ENCODE measurements at places on chromosomes 5 and 9.

- no peak overlapping the region for H3K27ac ChIP-seq
- no peak for DNase-seq
- H3K4me3 ChIP-seq: no peak overlapping the region
Observed at GRCh38 chr5:69004676-69005075, 89.1 kb upstream of the SLC30A5 start.

DNA sequence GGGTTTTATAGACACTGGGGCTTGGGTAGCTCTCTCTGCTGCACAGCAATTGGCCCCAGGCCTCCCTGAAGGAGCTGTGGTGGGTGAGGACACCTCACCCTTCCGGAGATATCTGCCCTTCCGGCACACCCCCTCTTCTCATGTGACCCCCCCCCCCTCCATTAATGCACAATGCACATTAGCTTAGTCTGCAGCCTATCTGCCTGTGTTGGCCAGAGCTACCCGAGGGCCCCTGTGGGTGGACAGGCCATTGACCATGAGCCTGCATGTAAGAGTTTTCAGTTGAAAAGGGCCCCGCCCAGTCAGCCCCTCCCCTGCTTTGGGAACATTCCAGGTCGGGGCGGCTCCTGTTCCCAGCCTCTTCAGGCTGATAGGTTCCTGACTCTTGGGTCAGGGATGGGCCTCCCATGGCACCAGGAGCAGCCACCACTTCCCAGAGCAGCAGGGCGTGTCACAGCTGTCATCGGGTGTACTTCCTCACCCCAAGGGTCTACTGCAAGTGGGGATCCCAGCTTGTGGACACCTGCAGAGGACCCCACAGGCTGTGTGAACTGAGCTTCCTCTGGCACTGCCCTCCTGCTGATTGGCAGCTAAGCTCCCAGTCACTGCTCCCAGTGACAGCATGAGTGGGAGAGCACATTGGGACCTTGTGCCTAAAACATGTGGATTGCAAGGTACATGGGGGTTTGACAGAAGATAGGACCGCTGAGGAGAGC lies 17.8 kb downstream of the PHF2 start:
- peaks cover 18% of the 10 kb centered on the region for H3K4me1 ChIP-seq
- no peaks in the 10 kb centered on the region for H3K36me3 ChIP-seq
- H3K27ac ChIP-seq: no peak overlapping the region
- no peaks in the 10 kb centered on the region for H3K27me3 ChIP-seq
- no peak overlapping the region for H3K4me3 ChIP-seq

DNA sequence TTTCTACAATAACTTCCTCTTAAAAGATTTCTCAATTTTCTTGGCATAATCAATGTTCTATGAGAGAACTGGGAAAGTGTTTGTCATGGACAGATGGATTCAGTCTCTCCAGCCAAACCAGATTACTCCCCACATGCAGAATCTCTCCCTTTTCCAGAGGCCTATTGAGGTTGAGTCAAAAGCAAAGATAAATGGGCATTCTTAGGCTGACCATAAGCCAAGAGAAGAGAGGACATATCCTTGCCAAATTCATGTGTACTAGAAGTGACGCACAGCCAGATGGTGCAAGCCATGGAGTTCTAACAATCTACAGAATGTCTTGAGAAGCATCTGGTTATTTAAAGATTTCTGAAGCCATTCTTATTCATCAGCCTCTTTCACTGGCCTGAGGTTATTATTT lies 2115.0 kb downstream of the MAT2B start:
- no peaks in the 10 kb centered on the region for H3K27me3 ChIP-seq
- no peaks in the 10 kb centered on the region for H3K36me3 ChIP-seq
- H3K4me3 ChIP-seq: no peak overlapping the region
- no peak overlapping the region for H3K27ac ChIP-seq
- H3K4me1 ChIP-seq: peaks cover 9% of the 10 kb centered on the region
- DNase-seq: no peak

- peaks cover 43% of the 10 kb centered on the region for H3K4me1 ChIP-seq
- H3K27me3 ChIP-seq: no peaks in the 10 kb centered on the region
- H3K27ac ChIP-seq: no peak overlapping the region
- H3K4me3 ChIP-seq: no peak overlapping the region
- DNase-seq: no peak
Observed at GRCh38 chr5:74624501-74624900, 16.0 kb downstream of the ENC1 start.

DNA sequence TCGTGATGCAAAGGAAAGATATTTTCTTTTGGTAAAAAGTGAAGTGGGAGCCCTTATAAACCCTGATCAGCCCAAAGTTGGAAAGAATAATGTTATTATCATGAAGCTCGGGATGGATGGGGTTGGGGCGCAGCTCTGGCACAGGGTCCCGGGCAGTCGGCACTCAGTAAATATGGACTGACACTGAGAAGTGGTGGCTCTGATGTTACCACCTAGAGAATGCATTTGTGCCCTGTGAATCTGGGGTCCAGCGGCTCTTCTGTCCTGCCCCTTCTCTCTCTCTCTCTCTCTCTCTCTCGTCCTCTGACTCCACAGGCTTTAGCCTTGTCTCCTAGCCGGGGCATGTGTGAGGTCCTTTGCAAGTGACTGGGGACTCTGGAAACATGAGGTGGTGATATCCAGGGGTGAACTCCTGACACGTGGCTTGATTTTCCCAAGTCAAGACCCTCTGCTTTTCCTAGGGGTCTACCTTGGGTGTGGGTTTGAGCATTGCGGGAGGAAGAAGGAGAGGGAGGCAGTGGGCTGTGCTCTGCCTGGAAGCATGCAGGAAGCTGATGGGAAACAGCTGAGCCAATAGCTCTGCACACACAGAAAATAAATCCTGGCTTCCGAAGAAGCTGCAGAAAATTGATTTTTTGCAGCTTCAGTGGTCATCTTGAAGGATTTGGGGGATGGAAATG lies 162.7 kb downstream of the MACROH2A1 start:
- H3K27me3 ChIP-seq: no peaks in the 10 kb centered on the region
- H3K27ac ChIP-seq: no peak overlapping the region
- no peak overlapping the region for H3K4me3 ChIP-seq
- DNase-seq: no peak

- no peaks in the 10 kb centered on the region for H3K36me3 ChIP-seq
- no peak overlapping the region for H3K4me3 ChIP-seq
- H3K27me3 ChIP-seq: no peaks in the 10 kb centered on the region
- H3K4me1 ChIP-seq: peaks cover 42% of the 10 kb centered on the region
Observed at GRCh38 chr9:129586685-129587084, 34.2 kb downstream of the C9orf50 start.

DNA sequence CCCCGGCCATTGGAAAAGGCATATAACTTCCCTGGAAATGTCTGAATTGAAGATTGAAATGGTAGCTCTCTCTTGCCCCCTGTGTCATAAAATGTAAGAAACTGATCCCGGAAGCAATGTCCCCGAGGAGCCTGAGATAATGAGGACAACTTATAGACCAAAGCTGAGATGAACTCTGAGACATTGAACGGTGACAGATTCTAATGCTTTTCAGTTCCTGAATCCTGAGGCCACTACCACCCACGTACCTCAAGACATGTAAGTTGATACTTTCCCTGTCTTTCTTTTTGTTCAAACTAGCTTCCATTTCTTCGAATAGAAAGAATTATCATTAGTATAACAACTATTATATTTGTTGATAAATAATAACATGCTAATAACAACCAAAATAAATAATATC lies 51.0 kb downstream of the KIF4B start:
- no peaks in the 10 kb centered on the region for H3K36me3 ChIP-seq
- peaks cover 21% of the 10 kb centered on the region for H3K27me3 ChIP-seq
- DNase-seq: no peak

DNA sequence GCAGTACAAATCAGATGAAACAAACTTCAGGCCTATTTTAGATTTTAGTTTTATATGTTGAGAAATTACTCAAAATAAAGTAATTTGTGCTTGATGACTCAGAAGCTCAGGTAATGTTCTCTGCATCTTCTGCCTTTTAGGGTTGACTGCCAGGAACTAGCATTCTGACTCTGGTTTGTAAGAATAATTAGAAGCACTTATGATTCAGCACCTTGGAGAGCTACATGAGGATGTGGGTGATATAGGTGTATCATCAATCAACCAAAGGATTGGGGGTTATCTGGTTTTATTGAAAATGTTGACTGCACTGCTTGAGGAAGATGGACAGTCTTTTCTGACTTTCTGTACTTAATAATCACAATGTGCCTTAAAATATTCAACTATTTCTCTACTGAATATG lies 118.7 kb upstream of the SGCD start:
- H3K27me3 ChIP-seq: peaks cover 1% of the 10 kb centered on the region
- no peak overlapping the region for H3K4me3 ChIP-seq
- H3K27ac ChIP-seq: no peak overlapping the region
- DNase-seq: no peak
- no peaks in the 10 kb centered on the region for H3K36me3 ChIP-seq

DNA sequence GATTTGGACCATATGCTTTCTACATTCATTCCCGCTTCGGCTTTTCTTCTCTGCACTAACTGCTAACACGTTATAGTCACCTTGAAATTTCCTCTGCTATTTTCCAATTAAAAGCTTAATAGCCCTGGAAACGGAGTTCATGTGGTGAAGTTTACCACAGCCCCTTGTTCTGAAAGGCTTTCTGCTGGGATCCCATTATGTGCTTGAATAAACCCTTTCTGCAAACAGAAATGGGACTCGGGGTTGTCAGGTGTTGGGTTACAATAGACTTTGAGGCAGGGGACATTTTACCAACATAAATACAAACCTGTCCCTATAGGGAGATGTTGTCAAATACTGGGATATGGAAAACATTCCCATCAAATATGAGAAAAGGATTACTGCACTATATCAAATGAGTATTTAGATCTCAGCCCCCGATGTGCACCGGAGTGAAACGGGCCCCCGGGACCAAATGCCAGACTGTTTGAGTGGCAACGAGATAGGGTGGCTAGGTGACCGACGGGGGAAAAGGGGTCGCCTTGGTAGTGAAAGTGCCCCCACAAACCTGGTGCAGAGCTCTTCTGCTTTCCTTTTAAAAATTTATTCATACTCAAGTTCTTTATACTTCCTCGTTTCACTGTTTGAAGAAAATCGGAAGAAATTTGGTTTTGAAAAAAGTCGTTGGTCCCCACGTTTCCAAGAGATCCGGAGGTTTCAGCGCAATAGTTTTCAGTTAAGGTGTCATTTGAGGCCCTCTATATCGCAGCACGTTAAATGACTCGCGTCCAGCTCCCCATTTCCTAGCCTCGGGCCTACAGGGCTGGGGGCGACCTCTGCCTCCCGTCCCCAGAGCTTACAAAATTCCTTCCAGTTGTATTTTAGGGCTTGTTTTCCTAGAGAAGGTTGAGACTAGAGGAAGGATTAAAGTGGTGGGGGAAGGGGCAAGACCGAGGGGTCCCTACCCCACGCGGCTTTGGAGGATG lies 2.1 kb upstream of the DMRT3 start:
- no peak for DNase-seq
- H3K4me1 ChIP-seq: peaks cover 29% of the 10 kb centered on the region
- H3K27me3 ChIP-seq: peaks cover 95% of the 10 kb centered on the region
- no peak overlapping the region for H3K4me3 ChIP-seq
- no peak overlapping the region for H3K27ac ChIP-seq

- DNase-seq: no peak
- no peaks in the 10 kb centered on the region for H3K27me3 ChIP-seq
- no peak overlapping the region for H3K4me3 ChIP-seq
- no peaks in the 10 kb centered on the region for H3K36me3 ChIP-seq
- H3K4me1 ChIP-seq: peaks cover 11% of the 10 kb centered on the region
Observed at GRCh38 chr5:44862808-44863207, 54.1 kb downstream of the MRPS30 start.

DNA sequence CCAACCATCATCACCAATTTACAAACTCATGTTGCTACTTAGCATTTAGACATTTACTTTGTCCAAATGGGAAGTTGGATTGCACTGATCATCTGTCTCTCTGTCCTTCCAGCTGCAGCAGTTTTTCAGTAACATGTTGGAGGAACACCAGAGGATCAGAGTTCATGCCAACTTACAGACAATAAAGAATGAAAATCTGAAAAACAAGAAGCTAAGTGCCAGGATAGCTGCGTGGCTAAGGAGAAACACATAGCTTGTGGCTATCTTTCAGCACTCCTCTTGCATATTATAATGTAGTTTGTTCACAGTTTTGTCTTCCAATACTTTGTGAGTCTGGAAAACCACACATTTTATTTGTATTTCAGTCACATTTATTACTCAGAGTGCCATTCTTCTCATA lies 6.4 kb upstream of the ARL14EPL start:
- no peak overlapping the region for H3K27ac ChIP-seq
- no peaks in the 10 kb centered on the region for H3K36me3 ChIP-seq
- H3K4me3 ChIP-seq: no peak overlapping the region
- DNase-seq: no peak
- H3K27me3 ChIP-seq: peaks cover 9% of the 10 kb centered on the region
- no peaks in the 10 kb centered on the region for H3K4me1 ChIP-seq

- H3K4me1 ChIP-seq: peaks cover 23% of the 10 kb centered on the region
- no peaks in the 10 kb centered on the region for H3K36me3 ChIP-seq
- DNase-seq: no peak
- H3K27me3 ChIP-seq: no peaks in the 10 kb centered on the region
- no peak overlapping the region for H3K4me3 ChIP-seq
Observed at GRCh38 chr9:7489036-7489435, 310.5 kb downstream of the DMAC1 start.

DNA sequence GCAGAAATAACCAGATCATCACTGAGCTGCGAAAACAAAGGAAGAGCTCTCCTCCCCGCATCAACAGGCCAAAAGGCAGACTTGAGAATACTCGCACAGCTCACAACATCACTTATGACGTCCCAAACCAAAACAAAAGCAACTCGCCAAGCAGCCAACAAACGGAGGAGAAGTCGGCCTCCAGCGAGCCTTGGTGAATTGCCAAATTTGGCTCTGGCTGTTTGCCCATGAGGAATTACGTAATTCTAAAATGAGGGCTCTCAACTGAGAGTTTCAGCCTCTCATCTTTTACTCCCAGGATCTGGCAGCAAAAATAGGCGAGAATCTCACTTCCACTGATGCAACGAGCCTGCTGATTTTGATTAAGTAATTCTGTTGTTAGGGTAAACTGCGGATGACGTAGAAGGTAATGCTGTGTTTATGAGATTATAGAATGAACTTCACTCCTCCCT lies 51.7 kb upstream of the SEMA6A start:
- peaks cover 14% of the 10 kb centered on the region for H3K4me1 ChIP-seq
- H3K27ac ChIP-seq: peak overlapping the region; percentile 52
- H3K4me3 ChIP-seq: no peak overlapping the region
- DNase-seq: peak; percentile 37
- H3K36me3 ChIP-seq: no peaks in the 10 kb centered on the region

- H3K4me1 ChIP-seq: peaks cover 50% of the 10 kb centered on the region
- H3K27me3 ChIP-seq: no peaks in the 10 kb centered on the region
- H3K27ac ChIP-seq: peak overlapping the region; percentile 54
- no peak for DNase-seq
- no peaks in the 10 kb centered on the region for H3K36me3 ChIP-seq
Observed at GRCh38 chr5:143890487-143890886, 78.5 kb downstream of the HMHB1 start.

DNA sequence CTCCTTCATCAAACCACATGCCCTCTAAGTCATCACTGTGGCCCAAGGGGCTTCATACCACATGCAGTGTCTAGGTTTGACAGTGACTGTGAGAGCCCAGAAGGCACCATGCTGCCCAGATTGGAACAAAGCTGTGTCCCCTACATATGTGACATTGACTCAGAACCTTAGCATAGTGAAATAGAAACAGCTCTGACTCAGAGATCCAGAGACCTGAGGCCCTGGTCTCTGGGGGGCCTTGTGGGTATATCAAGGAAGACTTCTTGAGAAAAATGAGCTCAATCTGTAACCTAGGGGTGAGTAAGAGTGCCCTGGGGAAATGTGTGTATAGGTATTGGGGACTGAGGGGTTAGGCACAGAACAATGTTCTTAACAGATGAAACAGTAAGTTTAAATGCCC lies 7.1 kb upstream of the ENTREP1 start:
- no peak overlapping the region for H3K27ac ChIP-seq
- H3K36me3 ChIP-seq: peaks cover 4% of the 10 kb centered on the region
- no peak overlapping the region for H3K4me3 ChIP-seq
- H3K27me3 ChIP-seq: peaks cover 16% of the 10 kb centered on the region

- H3K27ac ChIP-seq: no peak overlapping the region
- no peaks in the 10 kb centered on the region for H3K27me3 ChIP-seq
- peak; percentile 29 for DNase-seq
- H3K4me1 ChIP-seq: peaks cover 41% of the 10 kb centered on the region
- H3K36me3 ChIP-seq: no peaks in the 10 kb centered on the region
Observed at GRCh38 chr9:87875831-87876545, 6.7 kb upstream of the SPATA31E1 start.

Data from mesothelial cell of epicardium (in vitro differentiated cells).